H54 (cell line): ENCODE measurements at places on chromosomes 3 and 15.

- DNase-seq, result no peak
Observed at GRCh38 chr3:9404680-9405079, 7.3 kb downstream of the SETD5 start.

DNA sequence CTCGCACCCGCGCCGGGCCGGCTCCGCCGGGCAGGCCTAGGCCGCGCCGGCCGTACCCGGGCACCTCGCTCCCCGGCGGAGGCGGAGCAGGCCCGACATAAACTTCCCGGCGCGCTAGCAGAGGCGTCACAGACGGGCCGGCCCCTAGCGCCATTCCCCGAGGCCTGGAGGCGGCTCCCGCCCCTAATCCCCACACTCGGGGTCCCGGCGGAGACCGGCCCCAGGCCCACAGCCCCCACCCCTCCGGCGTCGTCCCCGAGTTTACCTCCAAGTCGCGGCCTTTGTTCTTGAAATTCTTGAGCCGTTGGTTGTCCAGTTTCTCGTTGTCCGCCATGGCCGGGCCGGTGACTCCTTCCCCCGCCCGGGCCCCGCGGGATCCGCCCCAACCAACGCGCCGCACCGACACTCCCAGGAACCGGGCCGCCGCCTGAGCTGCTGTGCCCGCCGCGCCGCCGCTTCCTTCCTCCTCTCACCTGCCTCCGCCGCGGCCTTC, 376 bp downstream of the KPNA4 start:
- peak; percentile 20 for DNase-seq

- DNase-seq, result no peak
Observed at GRCh38 chr15:76982756-76983155, 12.2 kb upstream of the PSTPIP1 start.

GRCh38 chr3:46926871-46927717, 49.5 kb downstream of the CCDC12 start:
- no peak for DNase-seq

- DNase-seq, result no peak
Observed at GRCh38 chr15:81155375-81156218, 21.5 kb downstream of the CFAP161 start.

- DNase-seq, result no peak
Observed at GRCh38 chr15:61951949-61952348, 108.3 kb downstream of the VPS13C start.

- DNase-seq, result no peak
Observed at GRCh38 chr3:108887121-108887520, 64.5 kb downstream of the TRAT1 start.

- no peak for DNase-seq
Observed at GRCh38 chr3:47411696-47412452, 31.1 kb downstream of the PTPN23 start.

GRCh38 chr15:80523746-80524145, 119.6 kb downstream of the ARNT2 start:
- DNase-seq, result no peak

GRCh38 chr3:150210461-150211110, 197.5 kb upstream of the TSC22D2 start:
- DNase-seq, result no peak
